Liver (tissue), 10 donors: ENCODE measurements at places on chromosomes 6 and 20. TPM values are rescaled to one million over a fixed set of nuclear protein-coding genes. Genes with fewer than 3 reads are reported as not detected.

- no peaks in the 10 kb centered on the region for H3K36me3 ChIP-seq
- peaks cover 2% of the 10 kb centered on the region for H3K4me1 ChIP-seq
- no peak overlapping the region for H3K27ac ChIP-seq
- no peaks in the 10 kb centered on the region for H3K27me3 ChIP-seq
Measured at GRCh38 chr6:145147981-145148749, 587.2 kb downstream of the EPM2A start.

DNA sequence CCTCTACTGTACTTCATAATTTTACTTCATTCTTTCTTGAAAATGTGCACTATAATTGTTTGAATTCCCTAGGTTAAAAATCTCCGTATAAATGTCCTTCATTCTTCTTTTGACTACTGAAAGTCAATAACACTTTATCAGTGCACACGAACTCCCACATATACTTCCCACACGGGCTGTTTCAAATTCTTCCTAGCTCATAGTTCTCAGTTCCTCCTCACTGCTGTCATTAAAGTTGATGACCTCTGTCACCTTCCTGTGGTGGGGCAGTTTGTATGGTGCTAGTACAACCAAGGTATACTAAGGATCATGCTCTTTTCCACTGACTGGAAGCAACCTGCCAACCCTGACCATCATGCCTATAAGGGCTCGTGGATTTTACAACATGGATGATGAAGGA lies 40.0 kb upstream of the CD2AP start:
- no peak for DNase-seq
- H3K4me1 ChIP-seq = peaks cover 5% of the 10 kb centered on the region
- H3K4me3 ChIP-seq = no peak overlapping the region
- no peaks in the 10 kb centered on the region for H3K36me3 ChIP-seq
- H3K27me3 ChIP-seq = no peaks in the 10 kb centered on the region

- no peaks in the 10 kb centered on the region for H3K27me3 ChIP-seq
- H3K27ac ChIP-seq = no peak overlapping the region
- H3K4me1 ChIP-seq = no peaks in the 10 kb centered on the region
- DNase-seq = no peak
Measured at GRCh38 chr20:47165376-47165865, 191.1 kb downstream of the ZMYND8 start.

The CFB gene
- polyA plus RNA-seq = 3,136 TPM

The ELOVL4 gene
- polyA plus RNA-seq = 0.09 TPM
